Prostate gland (tissue), 2 donors: ENCODE measurements at places on chromosomes 11 and 22.

GRCh38 chr22:39148727-39149535, 3.5 kb downstream of the CBX7 start:
- DNase-seq = no peak

- no peak for DNase-seq
These were observed 5.4 kb downstream of the PDE2A start for GRCh38 chr11:72668629-72669347.

DNA sequence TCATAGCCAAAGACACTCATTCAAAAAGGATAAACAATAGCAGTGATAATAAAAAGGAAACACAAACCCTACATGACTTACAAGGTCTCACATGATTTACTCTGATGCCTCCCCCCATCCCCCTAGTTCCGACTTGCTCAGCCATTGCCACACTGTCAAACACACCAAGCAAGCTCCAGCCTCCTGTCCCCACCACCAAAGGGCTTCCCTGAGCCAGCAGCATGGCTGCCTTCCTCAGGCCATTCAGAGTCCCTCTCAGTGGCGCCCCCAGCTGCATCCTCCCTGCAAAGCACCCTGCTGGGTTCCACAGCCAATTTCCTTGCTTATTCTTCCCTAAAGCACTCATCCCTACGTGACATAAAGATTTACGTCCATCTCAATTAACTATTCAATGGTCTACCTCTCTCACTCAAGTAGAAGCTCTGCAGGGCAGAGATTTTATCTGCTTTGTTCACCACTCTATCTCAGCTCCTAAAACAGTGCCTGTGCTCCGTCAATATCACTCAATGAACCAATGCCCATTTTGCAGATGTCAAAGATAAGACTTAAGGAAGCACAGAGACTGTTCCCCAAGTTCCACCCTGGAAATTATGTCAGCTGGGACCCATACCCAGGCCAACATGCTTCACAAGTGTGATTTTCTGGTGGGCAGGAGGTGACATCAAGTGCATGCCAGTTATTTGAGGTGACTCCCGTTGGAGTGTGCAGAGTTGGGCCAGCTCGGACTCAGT, 106.9 kb downstream of the SYN3 start:
- no peak for DNase-seq

DNA sequence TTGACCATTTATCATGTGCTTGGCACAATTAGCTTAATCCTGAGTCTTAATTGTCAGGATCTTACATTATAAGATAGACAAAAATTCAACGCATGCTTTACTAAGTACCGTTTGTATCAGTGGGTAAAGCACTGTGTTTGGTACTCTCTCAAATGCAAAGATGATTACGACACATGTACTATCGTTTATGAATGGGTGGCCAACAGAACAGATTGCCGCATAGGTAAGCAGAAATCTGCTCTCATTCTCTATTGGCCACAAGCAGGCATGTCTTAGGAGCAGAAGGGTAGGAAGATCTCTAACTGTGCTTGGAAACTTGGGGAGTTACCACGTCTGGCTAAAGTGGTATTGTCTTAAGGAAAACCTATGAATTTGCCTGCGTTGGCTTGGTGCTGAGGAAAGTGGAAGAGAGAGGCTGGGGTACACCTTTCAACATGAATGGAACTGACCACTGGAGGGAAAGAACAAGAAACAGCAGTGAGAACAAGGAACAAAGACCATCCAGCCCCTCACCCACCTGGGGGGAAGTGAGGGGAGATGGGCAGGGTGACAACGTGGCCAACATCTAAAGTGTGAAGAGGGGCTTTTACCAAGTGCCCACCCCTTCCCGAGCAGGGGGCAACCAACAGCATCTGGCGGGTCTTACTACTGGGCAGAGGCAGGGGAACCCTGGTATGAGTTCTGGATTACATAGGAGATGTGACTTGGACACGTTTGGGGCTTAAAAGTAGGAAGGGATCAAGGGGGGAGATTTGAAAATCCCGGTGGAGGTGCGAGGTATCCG, 1.0 kb upstream of the TUBA8 start:
- DNase-seq = no peak

GRCh38 chr22:35437049-35437448, 37.1 kb downstream of the MCM5 start:
- no peak for DNase-seq

GRCh38 chr11:102422817-102423712, 29.5 kb downstream of the TMEM123 start:
- no peak for DNase-seq

GRCh38 chr22:49887064-49887451, 31.2 kb downstream of the ALG12 start:
- DNase-seq = no peak

GRCh38 chr11:65882120-65883057, 2.8 kb downstream of the CTSW start:
- no peak for DNase-seq

- no peak for DNase-seq
These were observed 84.3 kb downstream of the IGLL1 start for GRCh38 chr22:23495614-23496444.

DNA sequence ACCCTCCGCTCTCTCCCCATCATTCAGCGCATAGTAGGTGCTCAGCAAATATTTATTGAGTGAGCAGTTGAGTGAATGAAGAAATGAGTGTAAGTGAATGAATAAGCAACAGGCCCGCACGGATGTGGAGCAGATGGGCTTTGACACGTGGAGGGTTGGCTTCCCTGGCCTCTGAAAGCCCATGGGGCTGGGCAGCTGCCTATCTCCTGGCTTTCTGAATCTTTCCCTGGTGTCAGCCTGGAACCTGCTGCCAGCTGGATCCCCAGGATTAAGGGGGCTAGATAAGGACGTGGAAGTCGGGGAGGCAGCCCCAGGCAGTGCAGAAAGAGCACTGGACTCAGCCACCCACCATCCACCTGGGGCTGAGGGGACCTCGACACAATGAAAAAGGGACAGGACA, 12.6 kb downstream of the IL2RB start:
- DNase-seq = no peak

GRCh38 chr11:64313491-64314145, 3.7 kb downstream of the TRMT112 start:
- DNase-seq = no peak

- no peak for DNase-seq
These were observed 571.8 kb downstream of the BRD1 start for GRCh38 chr22:49255741-49256318.

GRCh38 chr11:120708511-120709183, 197.1 kb downstream of the GRIK4 start:
- DNase-seq = no peak

DNA sequence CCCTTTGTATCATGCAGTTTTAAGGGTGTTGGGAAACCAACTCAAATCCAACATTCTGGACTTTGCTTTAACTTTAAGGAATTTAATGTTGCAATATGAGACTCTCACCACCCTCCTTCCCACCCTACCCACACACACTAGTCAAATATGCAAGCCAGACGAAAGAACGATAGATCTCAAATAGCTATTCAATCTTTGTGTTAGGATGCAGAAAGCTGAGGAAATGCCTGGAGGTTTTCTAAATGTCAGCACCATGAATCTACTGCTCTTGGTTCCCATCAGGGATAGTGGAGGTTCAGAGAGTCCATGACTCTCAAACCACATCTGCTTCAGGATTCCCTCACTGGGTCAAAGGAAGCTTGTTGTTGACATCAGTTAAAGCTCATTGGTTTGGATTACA, 33.7 kb downstream of the EXPH5 start:
- no peak for DNase-seq

- DNase-seq = no peak
These were observed 23.6 kb downstream of the EIF4G2 start for GRCh38 chr11:10785146-10785474.

- DNase-seq = no peak
These were observed 85.5 kb downstream of the NOX4 start for GRCh38 chr11:89405629-89406028.

DNA sequence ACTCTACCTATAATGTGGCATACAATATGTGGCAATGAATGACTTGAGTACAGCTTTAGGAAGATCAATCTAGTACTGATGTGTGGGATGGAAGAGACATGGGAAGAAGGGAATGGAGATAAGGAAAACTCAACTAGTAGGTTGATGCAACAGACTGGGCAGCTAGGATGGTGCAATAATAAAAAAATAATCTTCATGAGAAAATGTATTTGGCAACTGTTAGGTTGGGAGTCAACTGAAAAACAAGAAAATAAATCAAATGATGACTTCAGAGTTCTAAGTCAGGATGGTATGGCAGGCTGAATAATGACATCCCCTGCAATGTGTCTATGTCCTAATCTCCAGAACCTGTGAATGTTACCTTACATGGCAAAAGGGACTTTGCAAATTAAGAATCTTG, 236.8 kb upstream of the PITPNB start:
- DNase-seq = no peak

DNA sequence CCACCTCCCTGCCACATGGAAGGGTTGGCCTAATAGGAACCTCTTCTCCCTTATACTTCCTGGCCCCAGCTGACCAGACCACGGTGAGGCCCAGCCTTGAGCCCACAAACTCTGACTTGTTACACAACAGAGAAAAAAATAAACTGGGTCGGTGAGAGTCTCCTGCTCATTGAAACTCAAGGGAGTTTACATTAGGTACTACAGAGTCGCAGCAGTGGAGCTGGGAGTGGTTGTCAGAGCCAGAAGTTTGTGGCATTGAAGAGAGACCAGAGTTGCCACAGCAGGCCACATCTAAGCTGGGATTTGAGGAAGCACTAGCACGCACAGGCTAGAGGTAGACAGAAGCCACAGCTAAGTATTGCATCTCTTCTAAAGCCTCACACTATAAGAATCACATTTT, 296.2 kb downstream of the DDX10 start:
- DNase-seq = no peak

DNA sequence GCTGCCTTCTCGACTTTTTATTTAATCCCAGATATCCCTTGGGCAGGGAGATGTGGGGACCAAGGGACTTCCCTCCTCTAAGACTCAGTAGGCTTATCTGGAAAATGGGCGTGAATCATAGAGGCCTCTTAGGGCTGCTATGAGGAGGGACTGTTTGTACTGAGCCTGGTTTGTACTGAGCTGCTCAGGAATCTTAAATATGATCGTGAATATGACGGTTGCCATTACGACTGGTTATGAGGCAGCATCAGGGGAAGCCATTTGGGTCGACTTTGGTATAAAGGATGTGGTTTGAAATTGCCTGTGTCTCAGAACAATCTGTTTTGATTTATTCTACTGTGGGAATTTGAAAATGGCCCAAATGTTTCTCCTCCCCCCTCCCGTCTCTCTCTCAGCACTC, 20.6 kb downstream of the TSPAN18 start:
- DNase-seq = no peak

DNA sequence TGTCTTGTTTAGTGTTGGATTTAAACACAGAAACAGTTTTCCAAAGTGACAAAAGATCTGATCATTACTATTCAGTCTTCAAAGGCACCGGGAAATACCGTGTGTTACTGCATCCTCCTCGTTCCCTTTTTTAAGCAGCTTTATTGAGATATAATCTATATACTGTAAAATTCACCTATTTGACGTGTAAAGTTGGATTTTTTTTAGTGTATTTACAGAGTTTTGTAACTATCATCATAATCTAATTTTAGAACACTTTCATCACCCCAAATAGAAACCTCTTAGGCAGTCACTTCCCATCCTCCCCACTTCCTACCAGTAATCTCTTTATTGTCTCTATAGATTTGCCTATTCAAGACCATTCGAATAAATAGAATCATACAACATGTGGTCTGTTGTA, 1.4 kb downstream of the ANO5 start:
- no peak for DNase-seq

DNA sequence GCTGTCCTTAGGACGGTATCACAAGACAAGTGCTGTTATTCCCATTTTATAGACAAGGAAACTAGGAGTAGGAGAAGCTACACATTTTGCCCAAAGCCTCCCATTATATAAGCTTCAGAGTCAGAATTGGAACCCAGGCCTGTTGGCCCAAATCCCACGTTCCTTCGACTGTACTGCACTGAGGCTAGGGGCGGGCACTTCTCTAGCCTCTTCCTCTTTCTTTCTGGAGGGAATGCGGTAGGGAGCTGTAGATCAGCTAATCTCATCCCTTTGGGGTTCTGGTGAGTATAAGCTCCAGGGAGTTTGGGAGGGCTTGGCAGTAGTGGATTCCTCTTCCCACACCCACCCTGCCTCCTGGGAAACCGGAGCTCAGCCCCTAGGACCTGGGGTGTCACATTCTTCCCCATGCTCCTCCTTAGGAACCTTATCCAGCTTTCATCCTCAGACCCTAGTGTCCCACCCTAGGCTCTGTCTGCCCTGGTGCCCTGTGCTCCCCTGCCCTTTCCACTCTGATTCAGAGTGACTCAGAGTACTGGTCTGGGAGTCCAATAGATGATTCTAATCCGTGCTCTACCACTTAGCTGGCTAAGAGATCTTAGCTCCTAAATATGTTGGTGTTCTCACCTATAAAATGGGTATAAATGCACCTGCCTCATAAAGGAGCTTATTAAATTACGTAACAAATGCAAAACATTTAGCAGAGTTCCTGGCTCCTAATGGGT, 29.3 kb downstream of the PHLDB1 start:
- DNase-seq = no peak

DNA sequence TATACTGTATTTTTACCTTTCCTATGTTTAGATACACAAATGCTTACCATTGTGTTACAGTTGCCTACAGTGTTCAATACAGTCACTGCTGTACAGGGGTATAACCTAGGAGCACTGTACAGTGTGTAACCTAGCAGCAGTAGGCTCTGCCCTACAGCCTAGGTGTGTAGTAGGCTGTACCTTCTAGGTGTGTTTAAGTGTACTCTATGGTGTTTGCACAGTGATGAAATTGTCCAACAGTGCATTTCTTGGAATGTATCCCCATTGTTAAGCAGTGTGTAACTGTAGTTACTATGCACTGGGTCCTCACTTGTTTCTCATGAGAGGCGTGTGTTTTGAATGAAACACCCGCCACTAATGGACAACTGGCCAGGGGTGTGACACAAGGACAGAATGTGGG, 269.0 kb downstream of the OPCML start:
- no peak for DNase-seq

- DNase-seq = no peak
These were observed 16.1 kb upstream of the ARHGEF17 start for GRCh38 chr11:73291781-73292524.

DNA sequence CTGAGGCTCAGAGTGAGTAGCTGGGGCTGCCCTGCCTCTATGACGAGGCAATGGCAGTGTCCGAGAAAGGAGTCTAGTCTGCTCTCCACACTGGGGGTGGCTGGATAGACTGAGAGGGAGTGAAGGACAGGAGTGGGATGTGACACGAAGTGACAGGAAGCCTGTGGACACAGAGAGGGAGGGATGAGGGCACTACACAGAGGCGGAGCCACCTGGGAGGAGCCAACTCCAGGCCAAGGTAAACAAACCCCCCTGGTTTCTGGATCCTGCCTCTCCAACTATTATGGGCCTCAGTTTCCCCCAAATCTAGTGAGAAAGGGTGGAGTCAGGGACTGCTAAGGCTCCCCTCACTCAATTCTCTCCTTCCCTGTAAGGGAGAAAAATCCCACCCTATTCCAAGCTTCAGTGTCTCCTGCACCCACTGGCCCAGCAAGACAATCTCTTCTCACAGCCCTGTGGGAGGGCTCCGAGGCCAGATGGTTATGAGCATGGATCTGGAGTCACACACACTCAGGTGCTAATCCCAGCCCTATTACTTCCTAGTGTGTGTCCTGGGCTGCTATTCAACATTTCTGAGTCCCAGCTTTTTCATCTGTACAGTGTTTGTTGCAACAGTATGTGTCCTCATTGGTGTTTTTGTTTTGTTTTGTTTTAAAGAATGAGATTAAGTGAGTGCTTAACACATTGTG, 24.9 kb downstream of the ASPHD2 start:
- no peak for DNase-seq

GRCh38 chr11:84871116-84871515, 756.0 kb downstream of the DLG2 start:
- no peak for DNase-seq
